ENCODE measurements at places on chromosomes 5 and 9. TPM values are rescaled to one million over a fixed set of nuclear protein-coding genes. Genes with fewer than 3 reads are reported as not detected.

ADAMTS12 gene
- 1.8 TPM for total RNA-seq

SLC35D2 gene
- 22.4 TPM for total RNA-seq

STING1 gene
- total RNA-seq: 23.3 TPM

GRIA1 gene
- 1.5 TPM for total RNA-seq

HSD17B3 gene
- not detected for total RNA-seq

AQP7 gene
- total RNA-seq: 0.33 TPM

SLC34A3 gene
- total RNA-seq: not detected

TNC gene
- total RNA-seq: 719 TPM

CD72 gene
- total RNA-seq: 0.36 TPM

ALDH1A1 gene
- total RNA-seq: 353 TPM

RNF180 gene
- 23.9 TPM for total RNA-seq

SLC6A7 gene
- not detected for total RNA-seq

IL3 gene
- total RNA-seq: not detected

PCDHA9 gene
- 0.71 TPM for total RNA-seq

ZNF366 gene
- total RNA-seq: 2.2 TPM

NR2F1-AS1 gene
- 6.7 TPM for total RNA-seq

ZBTB43 gene
- 6.7 TPM for total RNA-seq

FAM78A gene
- 1.2 TPM for total RNA-seq

VLDLR gene
- total RNA-seq: 13.6 TPM

MYMK gene
- not detected for total RNA-seq

SPATA31C1 gene
- not detected for total RNA-seq

F2RL2 gene
- 1.4 TPM for total RNA-seq

PTGS1 gene
- total RNA-seq: 150 TPM

ECSCR gene
- 16.4 TPM for total RNA-seq

MCTP1 gene
- total RNA-seq: 12.5 TPM

ARSK gene
- 11.4 TPM for total RNA-seq

IL4 gene
- not detected for total RNA-seq

PCDHA5 gene
- 0.14 TPM for total RNA-seq

RC3H2 gene
- 47.1 TPM for total RNA-seq

ZCCHC9 gene
- 20.2 TPM for total RNA-seq

SPATA31D3 gene
- total RNA-seq: not detected

SMIM33 gene
- not detected for total RNA-seq

RLN2 gene
- not detected for total RNA-seq

All from sigmoid colon (tissue), 7 donors.